ENCODE measurements at places on chromosomes 2 and 18. TPM values are rescaled to one million over a fixed set of nuclear protein-coding genes. Genes with fewer than 3 reads are reported as not detected.

DNA sequence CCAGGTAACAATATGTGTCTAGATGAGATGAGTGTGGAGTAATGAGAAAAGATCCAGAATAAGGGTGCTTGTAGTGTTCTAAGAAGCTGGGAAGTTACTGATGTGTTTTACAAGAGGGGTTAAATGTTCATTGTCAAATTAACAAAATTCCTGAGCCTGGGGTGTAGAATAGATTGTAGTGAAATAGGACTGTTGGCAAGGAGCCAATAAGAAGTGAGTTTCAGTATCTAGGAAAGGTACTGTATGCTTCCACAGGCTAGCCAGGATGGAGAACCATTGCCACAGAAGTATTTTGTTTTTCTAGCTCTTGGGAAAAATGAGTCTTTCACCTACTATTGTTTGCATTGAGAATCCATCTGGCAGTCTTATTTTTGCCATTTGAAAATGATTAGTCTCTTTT is 10.5 kb downstream of the DOK6 start:
- DNase-seq: no peak

- DNase-seq: no peak
Observed at GRCh38 chr18:63158676-63159291, 160.8 kb downstream of the BCL2 start.

ACMSD gene
- not detected for total RNA-seq

DNA sequence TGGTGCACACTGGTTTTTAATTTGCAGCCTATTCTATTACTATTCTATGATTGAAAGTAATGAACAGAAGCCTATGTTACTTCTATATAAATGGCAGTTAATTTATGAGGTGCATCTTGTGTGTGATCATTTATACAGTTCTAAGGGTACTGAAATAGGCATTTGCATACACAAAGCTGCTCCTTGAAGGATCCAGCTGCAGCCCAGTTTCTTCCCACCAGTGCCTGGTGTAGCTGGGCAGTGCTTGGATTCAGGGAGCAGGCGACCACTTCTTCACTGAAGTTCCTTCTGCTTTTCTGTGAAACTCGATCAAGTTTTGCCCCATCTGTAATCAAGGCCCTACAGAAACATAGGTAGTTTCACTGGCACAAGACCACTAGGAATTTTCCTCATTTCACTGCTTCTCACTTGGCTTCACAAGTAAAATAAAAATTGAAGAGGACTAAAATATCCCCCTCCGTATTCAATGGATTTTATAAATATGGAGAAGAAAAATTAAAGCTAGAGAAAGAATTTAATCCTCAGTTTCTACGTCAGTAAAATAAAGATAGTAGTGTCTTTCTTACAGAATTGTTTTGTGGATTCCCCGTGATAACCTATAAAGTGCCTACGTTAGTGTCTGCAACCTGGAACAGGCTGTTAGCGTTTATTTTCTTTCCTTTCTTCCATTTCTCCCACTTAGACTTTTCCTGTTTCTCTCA is 1.7 kb upstream of the LPIN2 start:
- DNase-seq: no peak

- DNase-seq: no peak
Observed at GRCh38 chr2:216287251-216287650, 85.0 kb downstream of the MARCHF4 start.

NYAP2 gene
- 3.7 TPM for total RNA-seq

GRCh38 chr2:58896638-58897037 is 655.5 kb upstream of the FANCL start:
- no peak for DNase-seq
